ENCODE measurements at places on chromosomes 1 and 21.

- DNase-seq: no peak
Observed at GRCh38 chr21:43194303-43195120, 25.7 kb downstream of the CRYAA start.

DNA sequence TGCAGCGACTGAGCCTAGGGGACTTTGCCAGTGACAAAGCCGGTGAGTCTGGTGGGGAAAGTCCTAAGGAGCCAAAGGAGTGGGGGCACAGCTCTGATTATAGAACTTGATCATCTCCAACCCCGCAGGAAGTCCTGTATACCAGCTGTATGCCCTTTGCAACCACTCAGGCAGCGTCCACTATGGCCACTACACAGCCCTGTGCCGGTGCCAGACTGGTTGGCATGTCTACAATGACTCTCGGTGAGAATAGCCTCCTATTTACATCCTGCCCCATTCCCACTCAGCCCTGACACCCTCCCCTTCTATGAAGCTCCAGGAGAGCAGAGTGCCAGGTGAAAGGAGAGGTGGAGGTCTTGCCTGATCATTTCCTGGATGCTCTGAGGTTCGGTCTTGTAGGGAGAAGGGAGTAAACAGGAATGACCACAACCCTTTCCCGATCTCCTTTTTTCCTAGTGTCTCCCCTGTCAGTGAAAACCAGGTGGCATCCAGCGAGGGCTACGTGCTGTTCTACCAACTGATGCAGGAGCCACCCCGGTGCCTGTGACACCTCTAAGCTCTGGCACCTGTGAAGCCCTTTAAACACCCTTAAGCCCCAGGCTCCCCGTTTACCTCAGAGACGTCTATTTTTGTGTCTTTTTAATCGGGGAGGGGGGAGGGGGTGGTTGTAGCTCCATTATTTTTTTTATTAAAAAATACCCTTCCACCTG is 1.2 kb upstream of the PPOX start:
- no peak for DNase-seq

DNA sequence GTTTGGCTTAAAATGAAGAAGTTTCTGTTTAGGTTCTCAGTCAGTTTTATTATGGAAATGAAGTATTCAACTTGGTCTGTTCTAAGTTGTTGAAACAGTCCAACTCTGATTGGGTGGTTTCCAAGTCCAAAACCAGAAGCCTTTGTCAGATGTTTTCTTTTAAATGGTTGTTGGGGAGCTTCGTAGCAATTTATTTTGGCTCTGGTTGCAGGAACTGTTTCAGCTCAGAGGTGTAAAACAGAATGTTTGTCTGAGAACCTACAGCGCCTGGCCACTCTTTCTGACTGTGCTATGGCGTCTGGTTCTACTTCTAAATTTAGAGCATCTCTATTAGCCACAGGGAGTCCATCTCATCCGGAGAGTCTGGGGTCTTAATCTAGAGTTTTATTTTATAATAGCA is 582.6 kb upstream of the TMPRSS15 start:
- no peak for DNase-seq

GRCh38 chr1:183096894-183097293 is 73.7 kb downstream of the LAMC1 start:
- DNase-seq: no peak

DNA sequence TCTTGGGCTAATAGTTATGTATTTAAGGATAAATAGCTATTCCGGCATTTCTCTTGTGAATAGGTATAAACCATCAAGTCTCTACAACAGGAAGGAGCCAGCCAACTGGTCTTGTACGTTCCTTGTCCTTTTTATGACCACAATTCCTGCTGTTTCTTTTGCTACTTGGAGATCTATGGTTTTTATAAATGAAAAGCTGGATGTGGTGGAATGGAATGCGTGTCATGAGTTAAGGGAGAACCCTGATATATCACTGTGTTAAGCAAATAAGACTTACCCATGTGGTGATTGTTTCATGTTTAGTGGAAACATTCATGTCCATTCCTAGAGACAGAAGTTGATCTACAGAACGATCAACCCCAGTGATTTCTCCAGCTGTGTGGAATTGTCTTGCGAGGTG is 282.1 kb downstream of the RPS6KC1 start:
- no peak for DNase-seq

DNA sequence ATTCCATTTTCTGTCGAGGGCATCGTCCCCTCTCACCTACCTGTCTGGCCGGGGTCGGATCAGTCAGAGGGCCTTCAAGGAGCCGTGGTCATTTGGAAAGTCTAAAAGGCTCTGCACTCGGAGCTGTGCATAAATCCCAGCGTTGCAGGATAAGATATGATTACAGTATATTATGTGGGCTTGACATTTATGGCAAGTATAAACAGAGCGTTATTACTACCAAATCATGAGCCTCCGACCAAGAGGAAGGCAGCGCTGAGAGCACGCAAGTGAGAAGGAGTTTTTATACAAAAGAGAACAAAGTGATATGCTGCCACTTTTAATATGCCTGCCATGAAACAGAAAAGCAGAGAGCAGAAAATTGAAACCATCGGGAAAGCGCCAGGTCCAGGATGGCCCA is 419.4 kb upstream of the VAMP3 start:
- DNase-seq: no peak

DNA sequence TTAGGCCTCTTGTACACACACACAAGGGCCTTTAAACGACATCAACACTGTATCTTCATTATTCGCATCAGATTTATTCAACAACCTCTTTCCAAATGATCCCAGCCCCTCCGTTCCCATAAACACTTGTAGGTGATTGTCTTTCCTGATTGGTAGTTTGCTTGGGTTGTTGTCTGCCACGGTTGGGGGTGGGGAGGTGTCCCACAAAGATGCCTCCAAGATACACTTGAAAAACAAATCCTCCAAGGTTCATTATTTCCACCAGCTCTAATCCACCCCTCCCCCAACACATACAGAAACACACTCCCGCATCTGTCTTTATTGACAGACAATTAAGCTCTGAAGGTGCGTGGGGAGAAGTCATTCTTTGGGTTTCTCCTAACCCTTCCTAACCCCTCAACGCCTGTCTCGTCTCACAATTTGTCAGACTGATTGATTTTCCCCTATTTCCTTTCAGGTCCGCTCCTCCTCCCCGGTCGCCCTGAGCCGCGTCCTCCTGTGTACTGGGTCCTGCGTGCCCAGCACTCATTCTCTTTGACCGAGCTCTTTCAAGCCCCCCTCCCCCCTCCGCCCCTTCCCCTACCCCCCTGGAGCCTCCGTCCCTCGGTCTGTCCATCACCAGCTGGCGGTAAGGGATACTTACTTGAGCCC is 1.4 kb downstream of the WDR26 start:
- no peak for DNase-seq

DNA sequence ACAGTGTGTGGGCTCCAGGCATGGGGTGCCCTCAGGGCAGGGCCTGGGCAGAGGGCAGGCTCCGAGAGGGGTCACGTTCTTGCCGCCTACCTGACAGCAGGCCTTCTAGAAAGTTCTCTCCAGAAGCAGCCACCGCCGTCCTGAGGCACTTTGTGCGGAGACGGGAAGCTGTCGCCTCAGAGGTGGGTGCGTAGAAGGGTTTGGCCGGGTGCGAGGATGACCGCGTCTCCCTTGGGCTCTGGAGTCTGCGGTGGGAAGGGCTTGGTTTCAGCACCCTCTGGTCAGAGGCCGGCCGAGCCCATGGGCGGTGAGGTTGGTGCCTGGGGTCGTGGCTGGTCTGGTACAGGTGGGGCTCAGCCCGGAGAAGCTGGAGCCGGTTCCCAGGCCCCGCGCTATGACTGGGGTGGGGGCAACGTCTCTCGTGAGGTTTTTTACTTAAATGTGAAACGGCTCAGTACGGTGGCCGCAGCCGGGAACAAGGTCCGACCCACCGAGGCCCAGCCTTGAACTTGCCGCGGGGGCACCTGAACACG is 10.1 kb upstream of the TTLL10 start:
- DNase-seq: no peak

- DNase-seq: no peak
Observed at GRCh38 chr1:199124351-199124750, 485.5 kb downstream of the PTPRC start.

DNA sequence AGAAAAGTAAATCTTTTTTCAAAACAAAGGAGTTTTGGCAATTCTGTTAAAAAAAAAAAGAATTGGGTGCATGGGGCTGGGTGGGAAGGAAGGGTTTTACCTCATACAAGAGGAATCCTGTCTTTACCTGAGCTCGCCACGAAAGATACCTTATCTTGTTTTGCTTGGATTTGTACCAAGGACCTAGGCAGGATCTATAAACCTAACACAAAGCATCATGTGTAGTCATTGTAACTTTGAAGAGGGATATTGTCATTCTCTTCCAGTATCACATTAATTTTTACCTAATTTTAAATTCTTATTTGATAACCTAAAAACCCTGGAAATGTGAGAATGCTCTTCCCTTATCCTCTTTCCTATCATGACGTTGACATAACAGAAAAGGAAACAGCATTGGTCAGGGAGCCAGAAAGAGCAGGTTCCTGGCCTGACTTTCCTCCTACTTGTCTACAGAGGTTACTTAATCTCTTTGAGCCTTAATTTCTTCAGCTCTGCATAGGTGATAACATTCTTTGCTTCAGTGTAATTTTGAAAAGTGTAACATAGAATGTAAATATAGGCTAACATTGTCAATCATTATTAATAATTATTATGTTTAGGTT is 4.0 kb upstream of the LAMC1 start:
- DNase-seq: no peak

GRCh38 chr1:246066573-246066972 is 440.5 kb downstream of the SMYD3 start:
- no peak for DNase-seq

GRCh38 chr1:193539731-193540459 is 353.5 kb upstream of the B3GALT2 start:
- no peak for DNase-seq

- no peak for DNase-seq
Observed at GRCh38 chr1:91549041-91549735, 48.5 kb downstream of the CDC7 start.

GRCh38 chr1:27303509-27303908 is 18.5 kb upstream of the TMEM222 start:
- DNase-seq: no peak

DNA sequence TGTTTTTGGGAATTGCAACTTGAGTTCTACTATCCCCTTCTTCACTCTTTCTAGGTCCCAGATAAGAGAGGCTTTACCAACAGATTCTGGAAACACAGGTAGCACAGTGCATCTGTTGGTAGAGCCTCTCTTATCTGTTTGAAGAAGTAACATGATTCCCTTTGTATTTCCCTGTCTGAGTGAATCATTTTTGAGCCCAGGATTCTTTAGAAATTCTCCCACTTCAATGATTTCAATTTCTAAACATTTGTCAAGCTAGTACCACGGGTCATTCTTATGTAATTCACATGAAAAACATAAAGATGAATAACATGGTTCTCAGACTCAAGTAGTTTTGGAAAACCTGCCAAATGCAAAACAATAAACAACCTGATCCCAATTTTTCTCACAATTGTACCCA is 72.0 kb upstream of the DUSP10 start:
- no peak for DNase-seq

DNA sequence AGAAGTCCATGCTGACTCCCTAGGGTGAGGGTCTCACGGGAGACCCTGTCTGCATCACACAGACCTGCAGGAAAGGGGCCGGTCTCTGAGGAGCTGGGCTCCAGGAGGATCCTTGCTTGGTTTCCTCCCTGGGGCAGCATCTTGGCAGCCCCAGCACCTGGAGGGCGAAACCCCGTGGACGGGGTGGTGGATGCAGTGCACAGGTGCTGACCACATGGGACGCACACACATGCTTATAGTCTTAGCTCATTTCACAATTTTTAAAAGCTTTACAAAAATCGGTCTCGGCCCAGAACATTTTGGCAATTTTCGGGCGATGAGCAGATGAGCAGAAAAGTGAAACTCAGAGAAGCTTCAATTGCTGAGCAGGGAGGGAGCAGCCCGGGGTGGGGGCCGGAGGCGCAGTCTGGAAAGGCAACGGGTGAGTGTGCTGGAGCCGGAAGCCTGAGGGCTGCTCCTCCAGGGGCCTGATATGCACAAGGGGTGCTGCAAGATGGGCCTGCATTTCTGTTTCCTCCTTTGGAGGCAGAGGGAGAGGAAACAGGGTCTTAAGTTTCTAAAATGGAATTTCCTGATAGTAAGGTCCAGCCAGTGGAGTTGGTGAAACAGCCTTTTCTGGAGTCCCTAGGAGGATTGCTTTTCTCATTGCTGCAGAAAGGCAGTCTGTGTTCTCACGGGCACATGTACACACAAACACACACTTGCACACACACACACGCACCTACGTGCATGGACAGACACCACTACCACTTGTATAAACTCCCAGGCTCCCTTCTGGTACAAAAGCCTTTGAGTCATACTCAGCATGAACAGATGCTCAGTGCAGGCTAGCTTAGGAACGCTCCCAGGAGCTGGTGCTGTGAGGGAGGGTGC is 60.6 kb downstream of the SCCPDH start:
- no peak for DNase-seq

DNA sequence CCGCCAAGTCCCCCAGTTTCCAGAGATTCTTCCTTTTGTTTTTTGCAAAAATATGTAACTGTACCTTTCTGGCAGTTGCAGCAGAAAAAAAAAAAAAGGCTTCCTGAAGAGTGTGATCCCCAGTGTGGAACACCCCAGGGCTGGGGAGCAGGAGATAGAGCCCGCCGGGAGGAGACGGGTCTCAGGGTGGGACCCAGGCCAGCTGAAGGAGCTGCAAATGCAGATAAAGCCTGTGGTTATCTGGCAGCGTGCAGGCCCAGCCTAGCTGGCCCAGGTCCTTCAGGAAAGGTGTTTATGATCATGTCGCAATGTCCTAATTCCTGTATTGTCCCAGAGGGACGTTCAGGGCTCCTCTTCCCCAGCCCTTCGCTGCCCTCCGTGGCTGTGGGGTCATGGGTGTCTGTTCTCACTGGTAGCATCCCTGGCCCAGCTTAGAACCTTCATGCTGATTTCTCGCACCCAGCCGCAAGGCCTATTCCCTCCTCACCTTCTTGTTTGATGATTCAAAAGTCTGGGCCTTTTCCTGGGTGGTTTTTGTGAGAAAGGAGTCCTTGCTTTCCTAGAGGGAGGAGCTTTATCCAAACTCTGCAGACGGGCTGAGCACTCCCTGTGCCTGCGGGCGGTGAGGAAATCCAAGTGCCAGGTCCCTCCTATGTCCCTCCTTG is 26.2 kb downstream of the RNF187 start:
- DNase-seq: no peak

DNA sequence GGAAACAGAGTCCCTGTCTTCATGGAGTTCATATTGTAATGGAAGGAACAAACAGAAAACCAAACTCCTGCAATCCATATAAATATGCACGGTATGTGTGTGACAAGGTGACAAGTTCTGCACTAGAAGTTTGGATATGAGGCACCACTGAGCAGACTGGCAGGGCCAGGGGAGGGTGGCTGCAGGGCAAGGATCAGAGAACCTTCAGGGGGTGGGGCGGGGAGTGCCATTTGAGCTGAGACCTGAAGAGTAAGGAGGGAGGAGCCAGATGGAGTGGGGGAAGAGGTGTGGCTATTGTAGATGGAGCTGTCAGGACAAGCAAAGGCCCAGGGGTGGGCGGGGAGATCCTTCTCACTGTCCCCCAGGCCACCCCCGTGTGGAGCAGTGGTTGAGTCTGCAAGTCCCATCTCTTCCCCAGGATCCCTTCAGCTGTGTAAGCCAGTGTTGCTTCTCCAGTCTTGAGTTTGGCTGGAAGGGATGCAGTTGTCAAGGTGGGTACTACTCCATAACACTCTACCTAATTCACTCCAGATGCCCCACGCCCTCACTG is 76.4 kb downstream of the ATP5PO start:
- no peak for DNase-seq

All from cerebellar nuclear complex (tissue), 1 donor.